ENCODE measurements at places on chromosomes 3 and 15.

DNA sequence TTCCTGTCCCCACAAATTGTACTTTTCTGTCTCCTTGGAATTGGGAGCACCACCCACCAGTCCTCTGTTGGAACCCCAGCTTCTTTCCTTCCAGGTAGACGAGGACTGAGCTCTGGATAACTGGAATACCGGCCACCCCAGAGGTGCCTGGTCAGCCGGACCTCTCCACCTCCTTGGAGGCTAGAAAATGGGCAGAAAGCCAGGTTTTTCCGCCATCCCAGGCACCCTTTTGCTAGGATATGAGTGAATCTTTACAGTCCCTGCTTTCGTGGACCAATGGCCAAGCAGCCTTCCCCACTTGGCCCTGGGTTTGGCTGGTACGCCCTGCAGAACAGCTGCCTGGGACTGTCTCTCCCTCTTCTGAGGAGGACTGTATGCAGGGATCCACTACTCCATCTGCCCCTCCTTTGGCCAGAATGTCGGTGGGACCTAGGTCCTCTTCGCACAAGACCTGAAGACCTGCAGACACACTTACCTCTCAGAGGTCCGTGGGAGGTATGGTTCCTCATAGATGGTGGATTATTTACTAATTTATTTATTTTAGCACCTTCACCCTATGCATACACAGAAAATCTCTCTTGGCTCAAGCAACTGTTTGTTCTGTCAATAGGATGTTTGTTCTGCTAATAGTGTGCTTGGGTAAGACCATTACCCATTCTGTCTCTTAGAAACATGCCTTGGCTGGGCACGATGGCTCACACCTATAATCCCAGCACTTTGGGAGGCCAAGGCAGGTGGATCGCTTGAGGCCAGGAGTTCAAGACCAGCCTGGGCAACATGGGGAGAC lies 8.6 kb upstream of the CHAC1 start:
- DNase-seq: no peak

- DNase-seq: no peak
Observed at GRCh38 chr3:176193032-176193730, 1004.1 kb downstream of the TBL1XR1 start.

DNA sequence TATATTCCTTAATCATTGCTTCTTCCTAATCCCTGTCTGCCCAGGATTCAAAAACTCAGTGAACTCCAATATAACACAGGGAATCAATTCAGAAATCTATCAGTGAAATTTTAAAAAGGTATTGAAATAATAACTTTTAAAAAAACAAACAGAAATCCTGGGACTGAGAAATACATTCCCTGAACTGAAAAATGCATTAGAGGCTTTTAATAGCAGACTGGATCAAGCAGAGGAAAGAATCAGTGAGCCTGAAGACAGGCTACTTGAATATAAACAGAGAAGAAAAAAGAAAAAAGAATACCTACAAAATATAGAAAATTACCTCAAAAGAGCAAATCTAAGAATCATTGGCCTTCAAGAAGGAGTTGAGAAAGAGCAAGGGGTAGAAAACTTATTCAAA lies 54.7 kb downstream of the CEP70 start:
- no peak for DNase-seq

DNA sequence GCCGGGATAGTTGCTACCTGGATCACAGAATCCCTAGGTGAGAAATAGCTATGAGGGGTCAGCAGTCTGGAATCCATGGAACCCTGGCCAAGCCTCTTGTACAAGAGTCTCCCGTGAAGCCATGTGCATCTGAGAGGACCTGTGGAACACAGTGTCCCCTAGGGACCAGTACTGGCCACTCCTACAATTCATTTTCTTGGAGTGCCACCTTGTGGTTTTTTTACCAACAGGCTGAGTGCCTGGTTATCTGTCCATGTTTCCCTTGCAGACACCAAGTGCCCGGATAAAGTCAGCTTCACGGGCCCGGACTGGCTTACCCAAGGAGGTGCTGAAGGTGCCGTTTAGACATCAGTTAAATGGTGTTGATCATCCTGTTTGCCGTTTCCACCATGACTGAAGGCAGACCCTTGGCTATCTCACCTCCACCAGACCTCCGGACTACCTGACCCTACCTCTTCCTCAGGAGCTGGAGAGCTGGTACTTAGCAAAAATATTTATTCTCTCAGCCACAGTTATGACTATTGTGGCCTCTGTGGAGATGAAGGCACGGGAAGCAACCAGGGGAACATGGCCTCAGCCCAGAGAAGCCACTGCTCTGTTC lies 93.9 kb downstream of the RBPMS2 start:
- no peak for DNase-seq

- no peak for DNase-seq
Observed at GRCh38 chr3:52094571-52095485, 38.5 kb upstream of the DUSP7 start.

- DNase-seq: no peak
Observed at GRCh38 chr3:58998476-58999117, 51.2 kb downstream of the CFAP20DC start.

DNA sequence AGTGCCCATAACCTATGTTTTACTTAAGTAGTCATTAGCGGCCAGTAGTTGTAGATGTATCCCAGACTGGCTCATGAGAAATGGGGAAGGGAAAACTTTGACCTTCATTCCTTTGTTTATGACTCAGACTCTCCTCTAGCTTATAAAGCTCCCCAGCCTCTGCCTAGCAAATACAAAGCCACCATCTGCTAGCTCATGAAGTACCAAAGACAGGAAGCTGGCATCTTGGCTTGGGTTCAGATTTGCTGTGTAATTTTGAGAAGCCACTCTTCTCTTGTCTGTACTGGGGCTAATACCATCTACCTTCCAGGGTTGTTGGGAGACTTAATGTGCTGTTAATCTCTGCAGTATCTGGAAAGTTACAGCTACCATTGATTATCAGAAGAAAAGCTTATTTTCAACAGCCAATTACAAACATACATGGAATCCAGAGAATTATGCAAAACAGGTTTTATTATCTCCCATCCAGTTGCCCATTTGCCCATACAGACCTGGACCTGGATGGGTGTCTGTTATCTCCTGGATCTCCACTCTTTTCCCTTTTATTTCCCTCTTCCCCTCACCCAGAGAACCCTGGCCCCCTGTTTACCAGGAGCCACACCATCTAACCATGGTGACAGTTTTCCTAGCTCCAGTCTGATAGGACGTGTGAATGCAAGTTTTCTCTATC lies 153.8 kb downstream of the SEMA6D start:
- no peak for DNase-seq

DNA sequence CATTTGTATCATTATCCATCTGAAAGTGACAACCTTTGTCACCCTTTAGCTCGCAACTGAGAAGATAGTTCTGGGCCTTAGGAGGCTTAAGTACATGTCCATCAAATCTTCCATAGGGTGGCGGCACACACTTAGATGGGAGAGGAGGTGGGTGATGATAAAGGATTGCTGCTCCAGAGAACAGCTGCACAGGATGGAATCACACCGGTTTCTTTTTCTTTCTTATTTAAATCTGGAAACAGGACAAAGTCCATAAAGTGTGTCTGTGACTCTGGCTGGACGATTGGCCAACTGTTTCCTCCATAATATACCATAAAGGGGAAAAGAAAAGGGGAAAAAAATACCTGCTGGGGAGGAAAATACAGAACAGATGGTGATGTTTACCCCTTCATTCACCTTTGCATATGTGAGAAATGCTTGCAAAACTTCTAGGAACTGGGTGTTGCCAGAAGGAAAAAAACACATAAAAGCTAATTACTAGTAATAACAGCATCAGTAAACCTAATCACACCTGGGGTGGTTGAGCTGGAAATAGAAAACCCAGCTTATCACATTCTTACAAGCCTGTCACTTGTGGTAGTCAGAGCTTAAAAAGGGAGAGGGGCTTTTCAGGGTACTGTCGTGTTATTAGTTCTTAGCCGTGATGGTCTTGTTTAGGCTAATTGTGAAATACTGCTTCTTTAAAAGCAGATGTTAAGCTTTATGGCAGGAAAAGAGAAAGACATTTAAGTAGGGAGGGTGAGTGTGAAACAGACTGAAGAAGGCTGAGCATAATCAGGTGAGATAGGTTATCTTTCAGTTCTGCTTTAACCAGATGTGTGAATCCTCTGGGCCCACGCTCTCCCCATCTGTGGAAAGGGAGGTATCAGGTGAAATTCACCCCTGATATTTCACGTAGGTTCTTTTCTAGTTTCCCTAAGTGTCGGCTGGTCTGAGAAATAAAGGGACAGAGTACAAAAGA lies 16.7 kb downstream of the C2CD4A start:
- no peak for DNase-seq

- peak; percentile 27 for DNase-seq
Observed at GRCh38 chr3:54257125-54257720, 134.9 kb downstream of the CACNA2D3 start.

DNA sequence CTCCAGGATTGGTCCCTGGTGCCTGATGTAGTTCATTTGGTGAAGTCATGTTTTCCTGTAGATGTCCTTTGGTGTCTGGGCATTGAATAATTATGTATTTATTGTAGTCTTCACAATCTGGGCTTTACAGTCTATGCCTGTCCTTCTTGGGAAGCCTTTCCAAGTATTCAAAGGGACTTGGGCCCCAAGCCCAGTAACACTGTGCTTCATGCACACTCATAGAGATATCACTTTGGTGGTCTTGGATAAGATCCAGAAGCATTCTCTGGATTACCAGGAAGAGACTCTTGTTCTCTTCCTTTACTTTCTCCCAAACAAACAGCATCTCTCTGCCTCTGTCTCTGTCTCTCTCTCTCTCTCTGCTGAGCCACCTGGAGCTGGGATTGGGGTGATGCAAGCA lies 281.1 kb upstream of the GOLGA6L4 start:
- DNase-seq: no peak

- no peak for DNase-seq
Observed at GRCh38 chr3:33663042-33663441, 55.0 kb downstream of the CLASP2 start.

DNA sequence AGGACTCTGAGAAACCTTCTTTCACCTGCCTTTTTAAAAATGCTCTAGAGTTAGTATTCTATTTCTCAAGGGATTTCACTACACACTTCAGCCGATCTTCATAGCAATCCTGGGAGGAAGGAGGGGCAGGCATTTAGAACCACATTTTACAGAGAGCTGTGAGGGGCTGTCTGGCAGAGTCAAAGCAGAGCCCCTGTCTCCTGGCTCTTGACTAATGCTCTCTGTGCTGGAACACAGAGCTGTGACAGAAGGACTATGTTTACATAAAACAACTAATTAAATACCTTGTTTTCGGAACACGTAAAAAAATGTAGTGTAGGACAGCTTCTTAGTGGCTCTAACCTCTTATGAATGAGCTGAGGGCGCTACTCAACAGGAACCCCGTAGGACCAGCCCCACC lies 7.6 kb upstream of the SPTBN5 start:
- DNase-seq: no peak

DNA sequence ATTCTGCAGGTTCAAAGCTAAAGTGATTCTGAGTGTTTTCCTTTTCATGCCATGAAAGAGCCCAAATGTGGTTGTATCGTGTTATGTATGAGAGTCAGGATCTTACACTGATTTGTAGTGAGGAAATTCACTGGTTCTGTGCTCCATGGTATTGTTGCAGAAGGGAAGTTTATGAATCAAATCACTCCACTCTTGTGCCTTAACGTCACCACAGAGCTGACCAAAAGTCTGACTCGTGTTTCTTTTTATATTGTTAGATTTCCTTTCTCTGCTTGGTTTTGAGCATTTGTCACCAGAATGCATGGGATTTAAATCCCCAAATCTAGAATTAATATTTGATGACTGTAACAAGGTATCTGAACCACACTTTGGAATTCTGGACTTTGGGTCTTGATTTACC lies 29.1 kb upstream of the SLC30A4 start:
- DNase-seq: no peak

GRCh38 chr15:57100136-57100539 lies 181.7 kb downstream of the TCF12 start:
- no peak for DNase-seq

- no peak for DNase-seq
Observed at GRCh38 chr15:32735989-32736700, 18.3 kb downstream of the GREM1 start.

All from NCI-H187 treated with DMSO at 0.1 percent for 48 hours (cell line).